Stimulated activated CD4-positive, alpha-beta T cell treated with anti-CD3 and anti-CD28 coated beads, TNF-alpha, amount 100 ng/mL, for 24 hours (primary cell): ENCODE measurements at places on chromosomes 6 and 20.

- no peak for DNase-seq
These were observed 39.7 kb downstream of the TGM2 start for GRCh38 chr20:38125157-38126056.

GRCh38 chr6:136963259-136963658, 41.2 kb downstream of the SLC35D3 start:
- no peak for DNase-seq

DNA sequence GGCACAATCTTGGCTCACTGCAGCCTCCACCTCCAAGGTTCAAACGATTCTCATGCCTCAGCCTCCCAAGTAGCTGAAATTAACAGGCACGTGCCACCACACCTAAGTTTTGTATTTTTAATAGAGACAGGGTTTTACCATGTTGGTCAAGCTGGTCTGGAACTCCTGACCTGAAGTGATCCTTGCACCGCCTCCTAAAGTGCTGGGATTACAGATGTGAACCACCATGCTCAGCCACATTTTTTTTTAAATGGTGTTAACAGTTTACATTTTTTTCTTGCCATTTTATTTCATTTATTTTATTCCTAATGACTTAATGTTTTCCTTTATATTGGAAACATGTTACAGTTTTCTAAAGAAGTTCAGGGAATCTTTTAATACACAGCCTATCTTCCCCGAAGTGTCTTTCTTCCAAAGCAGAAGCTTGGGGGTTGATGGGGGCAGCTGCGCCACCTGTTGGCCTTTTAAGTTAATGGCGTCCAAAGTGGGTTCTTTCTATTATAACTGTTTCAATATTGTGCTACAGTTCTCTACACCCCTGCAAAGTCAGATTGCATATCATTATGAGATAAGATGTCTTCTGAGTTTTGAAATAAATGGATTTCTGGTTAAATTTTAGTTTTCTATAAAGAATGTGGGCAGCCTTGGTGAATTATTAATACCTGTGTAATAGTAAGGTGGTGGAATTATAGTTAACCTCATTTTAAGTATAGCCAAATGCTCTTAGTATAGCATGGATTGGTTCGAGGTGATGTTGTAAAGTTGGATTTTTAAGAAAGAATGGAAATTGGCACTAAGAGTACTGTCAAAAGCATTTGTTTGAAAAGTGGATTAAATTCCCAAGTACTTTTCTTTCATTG, 42.0 kb upstream of the PLCG1 start:
- DNase-seq: peak; percentile 25

- no peak for DNase-seq
These were observed 26.9 kb upstream of the STXBP5 start for GRCh38 chr6:147177286-147177685.

GRCh38 chr6:7238526-7238899, 74.5 kb downstream of the SSR1 start:
- DNase-seq: no peak

- DNase-seq: no peak
These were observed 38.3 kb upstream of the QKI start for GRCh38 chr6:163376187-163376586.

- no peak for DNase-seq
These were observed 141.6 kb downstream of the TRIM27 start for GRCh38 chr6:28782113-28782673.

- DNase-seq: no peak
These were observed 18.0 kb downstream of the APCDD1L start for GRCh38 chr20:58497076-58497641.

- DNase-seq: no peak
These were observed 29.9 kb downstream of the RAB44 start for GRCh38 chr6:36727505-36728021.

GRCh38 chr20:37839432-37839827, 63.5 kb upstream of the VSTM2L start:
- DNase-seq: no peak

GRCh38 chr6:99894815-99895214, 99.2 kb downstream of the MCHR2 start:
- no peak for DNase-seq

DNA sequence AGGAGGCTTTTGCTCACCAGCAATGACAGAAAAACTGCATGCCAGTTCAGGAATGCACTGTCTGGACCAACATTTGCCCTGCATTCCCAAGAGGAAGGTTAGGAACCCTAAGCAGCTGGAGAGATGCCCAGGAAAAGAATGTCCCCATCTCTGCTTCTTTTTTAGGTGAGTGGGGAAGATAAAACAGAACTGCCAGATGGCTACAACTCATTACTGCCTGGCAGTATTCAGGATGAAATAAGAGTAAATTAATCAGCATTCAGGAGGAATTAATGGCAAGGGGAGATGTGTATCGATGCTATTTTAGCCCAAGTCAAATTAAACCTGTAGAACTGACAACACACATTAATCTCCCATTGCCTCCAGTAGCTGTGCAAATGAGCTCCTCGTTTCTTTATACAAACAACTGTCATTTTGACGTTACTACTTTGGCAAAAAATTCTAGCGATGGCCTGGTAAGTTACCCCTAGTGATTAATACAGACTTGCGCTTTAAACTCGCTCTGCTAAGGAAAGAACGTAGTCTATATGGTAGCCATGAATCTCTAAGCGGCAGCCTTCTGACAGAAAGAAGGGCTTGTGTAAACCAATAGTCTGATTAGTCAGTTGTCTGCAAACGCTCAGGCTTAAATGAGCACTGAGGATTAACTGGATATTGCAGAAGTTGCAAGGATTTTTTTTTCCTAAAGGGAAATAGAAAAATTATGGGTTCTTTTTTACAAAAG, 16.7 kb upstream of the SMLR1 start:
- no peak for DNase-seq

GRCh38 chr6:168865522-168865921, 388.1 kb downstream of the THBS2 start:
- DNase-seq: no peak

- DNase-seq: no peak
These were observed 144.8 kb upstream of the ENPP5 start for GRCh38 chr6:46315589-46315988.

GRCh38 chr6:105035299-105035698, 78.4 kb downstream of the LIN28B start:
- DNase-seq: no peak

DNA sequence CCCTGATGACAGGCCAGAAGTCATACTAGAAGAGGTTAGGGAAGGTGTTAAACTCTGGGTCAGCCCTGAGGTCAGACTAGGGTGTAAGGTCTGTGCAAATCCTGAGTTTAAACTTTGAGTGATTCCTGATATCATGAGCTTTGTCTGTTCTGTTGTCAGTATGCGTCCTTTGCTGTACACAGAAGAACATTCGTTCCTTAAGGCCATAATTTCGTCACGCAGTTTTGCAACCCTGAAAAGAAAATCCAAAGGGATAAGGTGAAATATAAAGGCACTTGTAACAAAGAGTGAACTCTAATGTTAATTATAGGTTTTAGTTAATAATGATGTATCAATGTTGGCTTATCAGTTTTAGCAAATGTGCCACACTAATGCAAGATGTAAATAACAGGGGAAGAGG, 2.3 kb downstream of the DST start:
- no peak for DNase-seq

DNA sequence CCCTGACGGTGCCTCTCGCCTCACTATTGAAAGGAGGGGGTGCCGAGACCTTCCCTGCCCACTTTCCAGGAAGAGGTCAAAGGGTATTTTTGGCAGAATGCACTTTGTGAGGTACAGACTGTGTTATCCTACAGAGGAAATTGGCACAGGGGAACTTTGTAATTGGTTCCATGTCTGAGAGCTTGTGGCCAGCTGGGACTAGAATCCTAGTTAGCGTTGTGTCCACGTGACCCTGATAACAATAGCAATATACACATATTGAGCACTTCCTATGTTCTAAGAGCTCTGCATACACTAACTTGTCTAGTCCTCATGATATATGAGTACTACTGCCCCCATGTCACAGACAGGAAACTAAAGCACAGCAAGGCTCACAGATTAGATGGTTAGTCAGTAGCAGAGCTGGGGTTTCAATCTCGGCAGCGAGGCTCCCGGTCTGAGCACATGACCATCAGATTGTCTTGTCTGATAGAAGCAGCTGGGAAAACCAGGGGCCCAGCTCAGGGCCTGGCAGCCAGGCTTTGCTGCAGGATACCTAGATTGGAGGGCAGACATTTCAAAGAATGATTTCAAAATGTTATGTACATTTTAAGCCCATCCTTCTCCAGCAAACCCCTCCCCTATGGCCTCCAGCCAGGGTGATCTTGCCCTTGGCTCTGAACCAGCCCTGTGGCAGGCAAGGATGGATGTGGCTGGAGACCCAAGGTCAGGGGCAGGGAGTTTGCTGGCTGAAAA, 1.4 kb downstream of the MAPK13 start:
- DNase-seq: no peak

DNA sequence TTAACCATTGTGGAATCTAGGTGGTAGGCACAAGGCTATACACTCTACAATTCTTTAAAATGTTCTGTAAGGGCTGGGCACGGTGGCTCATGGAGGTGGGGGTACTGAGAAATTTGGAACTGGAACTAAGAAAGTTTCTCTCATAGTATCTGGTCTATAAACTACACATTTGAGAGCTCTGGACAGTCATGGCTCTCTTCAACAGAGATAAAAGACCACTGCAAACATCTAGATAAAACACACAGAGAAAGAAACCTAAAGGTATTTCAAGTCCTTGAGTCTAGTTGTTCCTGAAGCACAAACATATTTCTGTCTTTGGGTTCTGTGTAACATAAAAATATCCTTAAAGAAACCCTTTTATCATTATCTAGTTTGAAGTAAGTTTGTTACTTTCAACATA, 35.2 kb downstream of the ILRUN start:
- DNase-seq: no peak

- no peak for DNase-seq
These were observed 181.8 kb downstream of the ZMYND8 start for GRCh38 chr20:47174456-47175243.

DNA sequence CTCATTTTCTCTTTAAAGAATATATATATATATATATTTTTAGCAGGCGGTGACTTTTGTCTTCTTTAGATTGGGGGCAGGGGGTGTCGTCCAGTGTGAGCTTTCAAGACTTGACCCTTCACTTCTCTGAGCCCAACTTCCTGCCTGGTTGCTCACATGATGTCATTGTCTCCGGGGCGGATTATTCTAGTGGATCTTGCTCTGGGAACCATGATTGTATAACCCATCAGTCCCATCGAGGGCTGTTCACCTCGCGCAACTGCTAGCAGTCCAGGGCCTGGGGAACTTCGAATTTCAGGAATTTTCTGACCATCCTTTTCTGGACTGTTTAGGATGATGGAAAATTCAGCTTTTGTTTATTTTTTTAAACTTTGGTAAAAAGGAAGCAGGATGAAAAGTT, 1.0 kb downstream of the IGF2R start:
- no peak for DNase-seq

- DNase-seq: no peak
These were observed 75.2 kb upstream of the PMEPA1 start for GRCh38 chr20:57785061-57785460.

- no peak for DNase-seq
These were observed 66.3 kb downstream of the NCOA3 start for GRCh38 chr20:47568019-47568418.

DNA sequence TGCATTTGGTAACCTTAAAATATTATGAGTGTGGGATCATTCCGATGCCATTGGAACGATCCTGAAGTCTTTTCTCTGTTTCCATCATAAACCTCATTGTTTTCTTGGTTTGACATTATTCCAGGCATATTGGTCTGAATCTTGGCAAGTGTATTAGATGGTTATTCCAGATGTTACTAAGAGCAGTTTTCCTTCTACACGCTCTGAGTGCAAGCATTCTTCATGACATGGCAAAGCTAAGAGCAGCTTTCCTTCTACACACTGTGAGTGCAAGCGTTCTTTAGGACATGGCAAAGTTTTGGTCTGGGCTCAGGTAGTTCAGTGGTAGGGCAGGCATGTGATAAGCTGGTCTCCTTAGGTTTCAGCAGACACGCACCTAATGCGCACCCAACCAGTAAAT, 53.0 kb downstream of the SMOC2 start:
- no peak for DNase-seq

GRCh38 chr6:148324297-148324985, 18.2 kb upstream of the SASH1 start:
- no peak for DNase-seq
